AG09319 (cell line): ENCODE measurements at places on chromosomes 7 and 10.

- peak; percentile 39 for DNase-seq
Measured at GRCh38 chr7:36366718-36367560, 22.7 kb upstream of the ANLN start.

DNA sequence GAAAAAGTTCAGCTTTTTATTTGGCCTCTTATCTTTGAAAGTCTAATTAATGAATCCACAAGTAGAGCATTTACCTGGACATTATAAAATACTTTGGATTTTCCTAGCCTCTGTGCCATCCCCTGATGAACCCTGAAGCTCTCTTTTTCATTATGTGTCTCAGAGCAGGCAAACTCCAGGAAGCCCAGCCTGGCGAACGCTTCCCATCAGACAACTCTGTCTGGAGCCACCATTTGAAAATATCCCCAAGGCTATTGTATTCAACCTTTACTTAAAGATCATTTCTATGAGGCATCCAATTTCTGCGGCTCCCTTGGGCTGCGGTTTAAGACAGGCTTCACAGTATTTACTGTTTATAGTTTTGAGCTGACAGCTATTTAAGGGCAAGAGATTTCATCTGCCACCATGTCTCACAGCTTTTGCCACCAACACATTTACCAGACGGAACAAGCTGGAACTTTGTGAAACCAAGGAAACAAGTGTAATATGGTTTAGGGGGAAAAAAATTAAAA lies 257.2 kb upstream of the GLI3 start:
- no peak for DNase-seq

DNA sequence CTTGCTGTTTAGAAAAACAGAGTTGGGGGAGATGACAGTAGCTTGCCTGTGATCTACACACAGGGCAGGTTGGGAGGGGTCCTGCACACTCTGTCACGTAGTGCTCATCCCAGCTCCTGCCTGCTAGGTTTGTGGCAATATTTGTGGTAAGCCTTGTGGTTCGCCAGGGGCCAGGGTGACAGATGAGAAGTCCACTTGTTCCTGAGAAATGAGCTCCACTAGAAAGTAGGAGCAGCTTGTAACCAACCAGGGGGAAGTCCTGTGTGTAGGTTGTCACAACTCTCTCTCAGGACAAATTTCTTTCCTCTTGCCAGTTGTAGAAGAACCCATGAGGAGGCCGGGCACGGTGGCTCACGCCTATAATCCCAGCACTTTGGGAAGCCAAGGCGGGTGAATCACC lies 147.0 kb downstream of the TCF7L2 start:
- DNase-seq = no peak

DNA sequence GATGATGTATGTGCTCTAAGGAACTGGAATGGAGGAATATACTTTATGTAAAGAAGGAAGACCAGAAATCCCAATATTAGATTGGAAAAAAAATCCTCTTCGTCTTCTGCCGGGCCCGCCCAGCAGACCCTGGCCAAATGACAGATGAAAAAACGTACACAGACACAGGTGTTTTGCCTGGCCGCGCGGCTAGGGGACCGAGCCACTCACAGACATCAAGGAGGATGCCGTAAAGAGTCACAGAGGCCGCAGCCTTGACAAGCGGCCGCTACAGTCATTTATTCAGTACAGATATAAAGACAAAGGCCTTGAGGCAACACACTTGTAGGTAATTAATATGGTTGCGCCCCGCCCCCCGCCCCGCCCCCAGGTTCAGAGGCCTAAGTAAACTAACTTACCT lies 594.1 kb downstream of the GRM8 start:
- no peak for DNase-seq

- DNase-seq = no peak
Measured at GRCh38 chr10:121926671-121927317, 1.0 kb downstream of the ATE1 start.

DNA sequence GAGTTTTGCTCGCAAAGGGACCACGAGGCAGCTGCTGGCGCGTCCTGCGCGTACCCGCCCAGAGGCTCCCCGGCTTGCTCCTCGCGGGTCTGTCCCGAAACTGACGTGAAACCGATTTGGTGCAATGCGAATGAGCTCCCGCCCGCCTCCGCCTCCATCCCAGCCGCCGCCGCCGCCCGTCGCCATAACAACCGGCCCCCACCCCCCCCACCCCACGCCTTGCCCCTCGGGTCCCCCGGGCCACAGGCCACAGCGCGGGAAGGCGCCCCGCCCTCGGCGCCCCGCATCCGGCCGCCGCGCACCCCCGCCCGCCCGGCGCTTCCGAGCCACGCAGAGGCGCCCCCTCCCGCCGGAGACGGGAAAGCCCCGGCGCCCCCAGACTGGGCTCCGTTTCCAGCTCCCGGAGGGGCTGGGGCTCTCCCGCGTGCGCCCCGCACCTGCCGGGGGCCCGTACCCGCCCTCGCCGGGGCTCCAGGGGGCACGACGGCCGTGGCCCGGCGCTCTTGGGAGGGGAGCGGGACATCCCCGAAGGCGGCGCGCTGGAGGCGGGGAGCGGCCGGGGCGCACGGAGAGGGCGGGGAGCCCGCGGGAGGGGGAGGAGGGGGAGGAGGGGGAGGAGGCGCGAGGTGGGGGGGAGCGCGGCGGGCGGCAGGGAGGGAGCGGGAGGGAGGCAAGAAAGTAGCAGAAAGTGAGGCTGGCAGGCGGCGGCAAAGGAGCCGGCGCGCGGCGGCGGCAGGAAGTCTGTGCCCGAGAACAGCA lies at the start of gene CAMK1D:
TSS of gene CAMK1D (plus strand) at position 678 of the 759 bp plus-strand sequence.
- peak; percentile 46 for DNase-seq

DNA sequence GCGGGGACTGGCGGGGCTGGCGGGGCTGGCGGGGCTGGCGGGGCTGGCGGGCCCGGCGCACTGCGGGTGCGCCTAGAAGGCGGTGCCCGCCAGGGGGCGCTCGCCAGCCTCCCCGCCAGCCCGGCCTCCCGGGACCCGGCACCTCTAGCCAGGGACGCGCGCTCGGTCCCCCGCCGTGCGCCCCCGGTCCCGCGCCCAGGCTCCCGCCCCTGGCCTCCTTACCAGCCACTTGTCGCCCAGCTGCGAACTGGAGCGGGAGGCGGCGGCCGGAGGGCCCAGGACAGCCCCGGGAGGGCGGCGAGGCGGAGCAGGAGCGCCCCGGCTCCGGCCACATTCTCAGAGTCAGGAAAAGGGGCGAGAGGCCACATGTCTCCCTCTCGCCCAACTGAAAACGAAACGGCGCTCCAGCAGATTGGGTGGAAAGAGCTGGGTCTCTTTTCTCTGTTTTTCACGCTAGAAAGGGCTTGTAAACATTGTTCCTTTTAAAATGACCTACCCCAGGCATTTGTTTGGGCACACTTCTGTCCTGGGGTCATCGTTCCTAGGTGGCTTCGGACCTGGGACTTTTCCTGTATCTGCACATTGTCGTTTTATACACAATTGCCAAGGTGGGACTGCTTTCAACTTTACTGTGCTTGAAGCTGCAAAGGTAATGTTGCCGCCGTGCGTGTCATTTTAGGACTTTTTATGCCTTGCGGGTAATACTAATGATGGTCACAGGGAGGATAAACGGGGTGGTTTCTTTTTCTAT lies 378 bp upstream of the PRKCQ start:
- peak; percentile 12 for DNase-seq

DNA sequence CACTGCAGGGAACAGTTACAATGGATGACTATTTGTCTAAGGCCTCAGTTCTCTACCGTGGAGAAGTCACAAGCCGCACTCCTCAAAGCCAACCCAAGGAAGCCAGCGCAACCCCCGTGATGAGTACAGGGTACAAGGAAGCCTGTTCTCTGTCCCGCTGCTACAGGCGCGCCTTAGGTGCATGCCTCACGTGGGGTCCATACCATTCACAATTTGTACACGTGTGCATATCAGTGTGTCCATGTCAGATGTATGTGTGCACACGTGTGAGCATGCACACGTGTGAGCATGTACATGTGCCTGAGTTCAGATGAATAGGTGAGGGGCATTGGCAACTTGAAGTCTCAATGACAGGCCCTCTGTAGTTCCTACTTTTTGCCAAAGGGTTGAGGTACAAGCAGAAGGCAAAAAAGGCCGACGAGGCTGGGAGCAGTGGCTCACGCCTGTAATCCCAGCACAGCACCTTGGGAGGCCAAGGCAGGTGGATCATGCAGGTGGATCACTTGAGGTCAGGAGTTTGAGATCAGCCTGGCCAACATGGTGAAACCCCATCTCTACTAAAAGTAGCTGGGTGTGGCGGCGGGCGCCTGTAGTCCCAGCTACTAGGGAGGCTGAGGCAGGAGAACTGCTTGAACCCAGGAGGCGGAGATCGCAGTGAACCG lies 62.8 kb downstream of the CTBP2 start:
- no peak for DNase-seq

- no peak for DNase-seq
Measured at GRCh38 chr10:8438603-8439002, 384.1 kb downstream of the GATA3 start.

DNA sequence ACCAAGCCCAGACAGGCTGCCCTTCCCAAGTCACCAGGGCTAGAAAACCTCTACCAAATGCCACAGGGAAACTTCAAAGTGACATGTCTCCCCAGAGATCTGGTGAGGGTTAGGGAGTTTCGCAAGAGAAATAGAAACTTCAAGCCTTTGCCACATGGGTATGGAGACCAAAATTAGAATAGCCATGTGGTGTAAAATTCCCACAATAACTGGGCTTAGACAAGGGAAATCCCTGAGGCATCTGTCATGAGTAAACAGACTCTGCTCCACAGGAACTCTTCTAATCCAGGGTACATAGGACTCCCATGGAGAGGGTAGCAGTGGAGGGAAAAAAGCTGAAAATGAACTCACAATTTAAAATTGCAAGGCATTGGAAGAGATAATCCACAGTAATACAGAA lies 14.3 kb downstream of the ADAM12 start:
- DNase-seq = no peak

DNA sequence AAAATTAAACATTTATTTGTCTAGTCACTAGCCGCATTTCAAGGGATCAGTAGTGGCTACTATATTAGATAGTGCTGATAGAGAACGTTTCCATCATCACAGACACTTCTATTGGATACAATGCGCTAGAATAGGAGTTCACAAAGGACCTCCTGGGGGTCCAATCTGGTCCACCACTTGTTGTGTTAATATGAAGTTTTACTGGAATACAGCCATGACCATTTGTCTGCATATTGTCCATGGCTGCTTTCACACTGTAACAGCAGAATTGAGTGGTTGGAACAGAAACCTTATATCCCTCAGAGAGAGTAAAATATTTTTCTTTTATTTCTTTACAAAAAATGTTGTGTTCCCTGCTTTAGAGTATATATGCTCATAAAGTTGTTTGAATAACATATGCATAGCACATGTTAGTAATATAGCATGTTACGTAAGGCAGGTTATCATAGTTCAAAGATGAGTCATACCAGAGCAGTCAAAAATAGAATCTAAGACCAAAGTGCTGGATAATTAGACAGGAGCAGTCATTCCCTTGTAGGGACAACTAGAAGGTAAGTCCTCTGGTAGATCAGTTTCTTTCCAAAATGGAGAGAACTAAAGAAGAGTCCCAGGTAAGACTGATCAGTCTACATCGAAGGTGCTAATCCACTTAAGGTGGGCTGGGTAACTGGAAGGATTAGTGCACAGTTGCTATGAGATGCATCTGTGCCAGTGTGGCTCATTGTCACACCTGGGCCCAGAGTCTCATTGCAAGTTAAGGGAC lies 14.9 kb downstream of the BZW2 start:
- DNase-seq = no peak

GRCh38 chr10:34835908-34836508 lies 20.9 kb upstream of the PARD3 start:
- DNase-seq = no peak

DNA sequence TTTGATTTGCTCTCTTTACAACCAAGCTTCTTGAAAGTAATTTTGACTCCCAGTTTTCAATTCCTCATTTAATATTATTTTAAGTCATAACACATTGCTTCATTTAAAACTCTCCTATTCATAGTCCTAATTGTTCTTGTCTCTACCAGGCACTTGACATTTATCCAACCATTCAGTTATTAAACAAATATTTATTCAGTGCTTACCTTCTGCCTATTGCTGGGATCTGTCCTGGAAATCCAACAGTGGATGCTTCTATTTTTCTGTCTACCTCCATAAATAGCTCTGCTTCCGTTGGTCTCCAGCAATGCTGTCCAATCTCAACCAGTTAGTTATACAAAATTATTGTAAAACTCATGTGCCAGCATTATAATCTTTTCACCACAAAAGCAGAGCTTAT lies 615.1 kb downstream of the ZWINT start:
- DNase-seq = no peak

GRCh38 chr10:101789686-101790085 lies 6.4 kb upstream of the NPM3 start:
- DNase-seq = no peak

DNA sequence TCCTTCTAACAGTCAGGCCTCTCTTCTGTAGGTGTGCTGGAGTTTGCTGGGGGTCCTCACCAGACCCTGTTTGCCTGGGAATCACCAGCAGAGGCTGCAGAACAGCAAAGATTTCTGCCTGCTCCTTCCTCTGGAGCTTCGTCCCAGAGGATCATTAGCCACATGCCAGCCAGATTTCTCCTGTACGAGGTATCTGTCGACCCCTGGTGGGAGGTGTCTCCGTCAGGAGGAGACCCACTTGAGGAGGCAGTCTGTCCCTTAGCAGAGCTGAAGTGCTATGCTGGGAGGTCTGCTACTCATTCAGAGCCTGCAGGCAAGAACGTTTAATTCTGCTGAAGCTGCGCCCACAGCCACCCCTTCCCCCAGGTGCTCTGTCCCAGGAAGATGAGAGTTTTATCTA lies 611.1 kb upstream of the COBL start:
- no peak for DNase-seq

DNA sequence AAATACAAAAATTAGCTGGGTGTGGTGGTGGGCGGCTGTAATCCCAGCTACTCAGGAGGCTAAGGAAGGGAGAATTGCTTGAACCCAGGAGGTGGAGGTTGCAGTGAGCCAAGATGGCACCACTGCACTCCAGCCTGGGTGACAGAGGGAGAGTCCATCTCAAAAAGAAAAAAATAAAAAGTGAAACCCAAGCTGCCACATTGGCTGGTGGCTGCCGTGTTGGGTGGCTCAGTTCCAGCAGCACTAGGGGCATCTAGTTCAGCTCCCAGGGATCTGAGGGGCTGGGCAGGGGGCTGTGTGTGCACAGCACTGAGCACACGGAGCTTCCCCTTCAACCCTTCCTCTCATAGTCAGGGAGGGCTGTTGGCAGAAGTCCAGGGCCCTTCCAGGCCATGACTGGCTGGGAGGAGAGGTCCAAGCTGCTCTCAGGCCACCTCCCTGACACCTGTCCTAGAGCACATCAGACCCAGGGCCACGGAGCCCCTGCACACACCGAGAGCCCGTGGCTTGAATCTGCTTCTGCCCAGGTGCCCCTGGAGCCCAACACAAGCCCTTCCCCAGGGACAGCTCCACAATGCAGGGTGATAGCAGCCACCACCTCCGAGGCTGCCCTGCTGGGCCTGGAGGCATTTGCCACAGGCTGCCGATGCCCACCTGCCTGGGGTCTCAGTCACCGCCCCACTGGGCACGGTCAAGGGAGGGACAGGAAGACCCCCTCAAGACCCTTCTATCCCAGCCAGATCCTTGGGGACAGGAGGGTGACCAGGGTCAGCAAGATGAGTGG lies 47.3 kb downstream of the YKT6 start:
- no peak for DNase-seq

DNA sequence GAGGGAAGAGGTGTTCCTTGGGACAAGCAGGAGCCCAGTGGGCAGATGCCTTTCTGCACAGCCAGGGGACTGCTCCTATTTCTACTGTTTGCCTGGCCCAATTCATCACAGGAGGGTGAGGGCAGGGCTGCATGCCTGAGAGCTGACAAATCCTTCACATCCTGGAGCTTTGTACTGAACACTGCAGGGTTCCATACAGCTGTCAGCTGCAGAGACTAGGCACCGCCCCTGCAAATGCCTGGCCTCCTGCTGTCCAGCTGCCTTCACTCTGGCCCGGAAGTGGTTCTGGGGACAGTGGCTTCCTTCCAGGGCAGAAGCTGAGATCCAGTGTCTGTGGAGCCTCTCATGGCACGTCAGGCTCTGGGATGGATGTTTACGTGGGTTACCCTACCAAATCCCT lies 470.7 kb downstream of the DNAJB6 start:
- DNase-seq = no peak
